ENCODE measurements at places on chromosomes 5 and 9.

- DNase-seq, result no peak
These were observed 30.5 kb upstream of the ERBIN start for GRCh38 chr5:65895891-65896290.

DNA sequence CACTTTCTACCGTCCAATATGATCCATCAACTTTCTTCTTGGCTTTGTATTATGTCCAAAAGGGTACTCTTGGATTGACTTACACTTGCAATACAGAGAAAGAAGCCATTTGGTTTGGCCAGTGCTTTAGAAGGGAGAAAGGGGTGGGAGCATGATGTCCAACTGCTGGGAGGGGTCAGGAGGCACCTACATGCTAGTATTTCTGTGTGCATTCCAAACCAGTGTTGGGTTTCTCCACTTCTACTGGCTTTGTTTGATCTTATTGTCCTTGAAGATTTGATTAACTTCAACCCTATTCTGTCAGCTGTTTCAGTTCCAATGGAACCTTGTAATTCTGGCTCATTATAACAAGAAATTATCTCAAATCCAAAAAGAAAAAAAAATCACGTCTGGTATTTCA lies 27.6 kb downstream of the CYSTM1 start:
- no peak for DNase-seq

GRCh38 chr9:126581893-126582292 lies 31.8 kb upstream of the LMX1B start:
- DNase-seq, result no peak

- DNase-seq, result no peak
These were observed 57.2 kb downstream of the TMOD1 start for GRCh38 chr9:97558701-97559101.

GRCh38 chr9:123097430-123098095 lies 64.1 kb downstream of the GPR21 start:
- DNase-seq, result no peak

GRCh38 chr5:177310757-177311391 lies 824 bp downstream of the MXD3 start:
- DNase-seq, result peak; percentile 89

- DNase-seq, result no peak
These were observed 15.1 kb upstream of the NCS1 start for GRCh38 chr9:130157079-130157478.

DNA sequence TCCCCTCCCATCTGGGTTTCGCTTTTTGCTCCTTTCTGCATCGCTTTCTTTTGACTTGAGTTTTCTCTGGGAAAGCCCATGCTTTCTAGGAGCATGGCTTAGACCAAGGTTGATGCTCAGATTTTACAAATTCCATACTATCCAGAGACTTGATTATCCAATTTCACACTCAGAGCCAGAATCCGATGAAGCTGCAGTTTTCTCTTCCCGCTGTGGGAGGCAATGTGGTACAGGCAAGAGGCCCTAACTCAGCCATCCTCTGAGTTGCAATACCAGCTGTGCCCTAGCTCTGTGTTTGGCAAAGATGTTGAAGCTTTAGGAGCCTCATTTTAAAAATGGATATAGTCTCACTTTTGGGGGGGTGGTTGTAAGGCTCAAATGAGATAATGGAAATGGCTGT lies 85.1 kb downstream of the BRINP1 start:
- DNase-seq, result no peak

DNA sequence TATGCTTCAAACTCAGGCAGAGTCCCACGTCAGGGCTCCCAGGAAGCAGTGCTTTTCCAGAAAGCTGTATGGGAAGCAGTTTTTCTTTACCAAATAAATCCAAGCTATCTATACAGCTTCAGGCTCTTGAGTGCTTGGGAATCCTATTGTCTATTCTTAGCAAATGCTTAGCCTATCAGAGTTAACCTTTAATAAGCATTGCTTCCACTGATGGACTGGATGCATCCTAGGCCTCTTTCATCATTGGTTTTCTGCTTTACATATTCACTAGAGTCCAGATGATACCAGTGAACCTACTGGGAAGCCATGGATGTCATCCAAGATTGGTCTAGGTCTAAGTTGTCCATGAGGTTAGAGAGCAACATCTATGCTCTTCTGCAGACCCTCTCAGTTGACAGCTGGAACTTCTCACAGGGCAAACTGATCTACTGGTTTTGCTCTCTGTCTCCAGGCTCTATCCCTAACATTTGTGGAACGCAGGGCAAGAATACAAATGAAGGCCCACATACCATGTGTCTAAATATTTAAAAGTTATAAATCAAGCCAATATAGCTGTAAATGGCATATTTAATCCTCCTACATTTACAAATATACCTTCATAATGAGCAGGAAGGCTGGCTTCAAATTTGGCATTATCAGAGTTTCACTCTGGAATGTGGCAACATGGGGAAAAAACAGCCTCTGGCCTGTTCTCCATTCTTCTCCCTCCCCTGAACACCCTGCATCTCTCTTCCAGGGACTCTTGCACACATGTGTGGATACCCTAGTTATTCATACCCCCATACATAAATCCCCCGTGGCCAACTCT lies 49.8 kb upstream of the PLPP1 start:
- no peak for DNase-seq

- DNase-seq, result no peak
These were observed 16.9 kb downstream of the ELOVL7 start for GRCh38 chr5:60827201-60827600.

GRCh38 chr5:45507178-45507577 lies 189.0 kb downstream of the HCN1 start:
- DNase-seq, result no peak

DNA sequence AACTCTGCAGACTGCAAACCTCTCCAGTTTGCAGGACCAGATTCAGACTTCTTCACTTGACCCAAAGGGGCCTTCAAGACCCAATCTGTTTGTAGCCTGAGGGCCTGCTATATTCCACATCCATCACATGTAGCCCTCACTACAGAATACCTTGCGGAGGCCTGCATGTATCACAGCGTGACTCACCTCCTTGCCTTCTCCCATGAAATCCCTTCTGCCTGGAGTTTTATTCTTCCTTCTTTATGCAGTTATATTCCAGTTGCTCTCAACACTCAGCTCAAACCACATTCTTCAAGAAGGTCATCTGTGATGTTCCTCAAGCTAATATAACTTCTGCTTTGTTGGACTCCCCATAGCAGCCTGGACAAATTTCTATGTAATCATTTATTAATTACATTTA lies 198.5 kb upstream of the PTGER4 start:
- no peak for DNase-seq

DNA sequence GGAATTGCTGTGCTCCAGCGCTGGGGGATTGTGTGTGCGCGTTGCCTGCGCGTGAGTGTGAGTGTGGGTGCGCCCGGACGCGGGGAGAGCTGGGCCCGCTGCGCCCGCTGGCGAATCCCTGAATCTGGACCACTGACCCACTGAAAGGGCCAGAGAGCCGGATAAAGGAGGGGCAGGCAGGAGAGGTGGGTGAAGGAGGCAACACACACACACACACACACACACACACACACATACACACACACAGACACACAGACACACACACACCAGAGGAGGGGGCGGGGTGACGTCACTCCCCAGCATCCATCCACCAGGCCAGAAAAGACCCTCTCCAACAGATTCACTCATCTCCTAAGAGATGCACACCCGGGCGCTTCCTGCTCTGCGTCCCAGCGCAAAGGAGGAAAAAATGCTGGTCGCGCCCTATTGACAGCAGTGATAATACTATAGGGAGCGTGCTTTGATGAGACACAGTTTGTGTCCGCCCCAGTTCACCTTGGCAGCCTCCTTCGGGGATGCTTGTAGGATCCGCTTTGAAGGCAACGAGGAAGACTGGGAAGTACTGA lies 1059.1 kb upstream of the DMAC1 start:
- no peak for DNase-seq

DNA sequence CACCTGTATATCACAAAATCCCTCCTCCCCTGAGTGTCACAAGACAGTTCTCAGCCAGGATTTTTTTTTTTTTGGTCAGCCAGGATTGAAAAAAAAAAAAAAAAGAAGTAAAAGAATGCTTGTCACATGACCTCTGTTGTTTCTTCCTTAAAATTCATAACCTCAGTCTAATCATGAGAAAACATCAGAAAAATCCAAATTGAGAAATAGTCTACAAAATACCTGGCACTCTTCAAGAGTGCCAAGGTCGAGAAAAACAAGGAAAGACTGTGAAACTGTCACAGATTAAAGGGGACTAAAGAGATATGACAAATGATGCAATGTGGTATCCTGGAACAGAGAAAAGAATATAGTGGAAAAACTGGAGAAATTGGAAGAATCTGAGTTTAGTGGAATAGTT lies 58.5 kb upstream of the SUB1 start:
- DNase-seq, result no peak

- DNase-seq, result no peak
These were observed 1278.8 kb downstream of the MAT2B start for GRCh38 chr5:164784230-164784629.

DNA sequence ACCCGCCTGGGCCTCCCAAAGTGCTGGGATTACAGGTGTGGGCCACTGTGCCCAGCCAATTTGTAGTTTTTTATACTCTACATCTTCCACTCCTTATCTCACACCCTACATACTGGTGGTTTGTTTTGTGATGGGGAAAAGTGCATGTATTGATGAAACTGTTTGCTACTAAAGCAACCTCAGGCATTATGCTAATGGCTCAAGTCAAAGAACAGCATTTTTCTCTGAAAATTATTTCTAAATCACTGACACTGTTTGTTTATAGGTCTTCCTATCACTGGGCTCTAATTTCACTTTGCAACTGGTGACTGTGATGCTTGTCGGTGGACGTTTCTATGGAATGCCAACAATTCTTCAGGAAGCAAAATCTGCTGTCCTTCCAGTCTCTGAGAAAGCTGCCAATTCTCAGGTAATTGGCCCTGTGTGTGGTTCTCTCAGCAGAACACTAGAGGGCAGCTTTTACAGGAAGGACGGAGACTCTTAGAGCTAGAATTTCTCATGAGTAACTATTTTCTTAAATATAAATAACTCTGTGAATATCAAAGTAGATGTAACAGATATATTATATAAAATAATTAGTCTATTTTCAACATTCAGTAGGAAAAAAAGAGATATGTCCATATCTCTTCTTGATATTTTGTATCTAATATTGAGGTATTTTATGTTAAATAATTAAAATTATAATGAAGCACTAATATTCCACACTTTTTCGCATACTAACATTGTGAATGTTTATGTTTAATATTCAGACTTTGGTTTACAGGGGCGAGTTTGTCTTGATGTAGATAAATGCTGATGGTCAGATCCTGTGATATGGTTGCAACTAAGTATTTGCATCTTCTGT lies 244.1 kb downstream of the ADGRV1 start:
- peak; percentile 25 for DNase-seq

- no peak for DNase-seq
These were observed 182.2 kb downstream of the NNT start for GRCh38 chr5:43785198-43785597.

GRCh38 chr5:165263536-165263935 lies 1758.1 kb downstream of the MAT2B start:
- no peak for DNase-seq

- DNase-seq, result no peak
These were observed 134.3 kb downstream of the CDH18 start for GRCh38 chr5:19853616-19854240.

- no peak for DNase-seq
These were observed 566.2 kb downstream of the BNC2 start for GRCh38 chr9:16304301-16304700.

DNA sequence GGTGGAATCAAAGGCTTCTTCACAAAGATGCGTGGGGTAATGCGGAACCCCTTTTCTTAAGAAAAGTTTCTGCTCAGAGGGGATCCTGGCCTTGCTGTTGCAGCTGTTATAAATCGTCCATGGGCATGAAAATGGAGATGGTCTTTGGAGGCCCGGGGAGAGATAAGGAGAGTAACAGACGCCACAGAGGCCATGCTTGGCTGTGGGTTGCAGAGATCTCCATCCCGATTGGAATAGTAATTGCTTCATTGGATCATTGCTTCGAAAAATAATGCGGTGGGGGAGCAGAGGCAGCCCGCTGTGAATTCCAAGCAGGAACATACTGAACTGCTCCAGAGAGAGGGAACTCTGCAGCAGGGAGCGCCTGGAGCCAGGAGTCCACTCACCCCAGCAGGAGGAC lies 55.5 kb downstream of the C5orf15 start:
- DNase-seq, result no peak

GRCh38 chr5:151298063-151298855 lies 5.3 kb downstream of the SLC36A3 start:
- peak; percentile 68 for DNase-seq

DNA sequence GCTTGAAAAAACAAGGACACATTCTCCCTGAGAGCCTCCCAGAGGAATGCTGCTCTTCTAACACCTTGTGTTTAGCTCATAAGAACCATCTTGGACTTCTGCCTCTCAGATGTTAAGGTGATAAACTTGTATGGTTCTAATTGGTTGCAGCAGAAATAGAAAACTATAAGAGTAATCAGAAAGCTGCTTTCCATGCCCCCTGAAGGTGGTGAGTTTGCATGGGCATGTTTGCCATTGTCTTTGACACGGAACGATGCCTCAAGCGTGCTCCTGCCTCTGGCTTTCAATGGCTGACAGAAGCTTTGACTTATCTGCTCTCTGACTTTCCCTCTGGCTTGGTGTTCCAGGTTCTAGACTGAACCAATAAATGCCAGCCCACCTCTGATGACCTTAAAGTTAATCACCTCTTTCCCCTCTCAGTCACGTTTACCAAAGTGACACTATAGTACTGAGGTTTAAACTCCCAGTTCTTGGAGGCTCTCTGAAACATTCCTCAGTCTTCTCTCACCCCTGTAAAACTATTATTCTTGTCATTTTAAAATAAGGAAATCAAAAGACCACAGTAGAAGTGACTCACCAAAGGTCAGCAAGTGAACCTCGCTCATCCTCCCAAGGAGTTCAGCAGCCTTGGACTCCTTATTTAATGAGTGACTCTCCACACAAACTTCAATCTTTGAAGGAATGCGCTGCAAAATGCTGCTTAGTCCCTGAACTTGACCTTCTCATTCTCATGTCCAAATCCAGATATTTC lies 103.6 kb downstream of the PIK3R1 start:
- no peak for DNase-seq

GRCh38 chr9:97573482-97574073 lies 59.6 kb downstream of the TSTD2 start:
- no peak for DNase-seq

DNA sequence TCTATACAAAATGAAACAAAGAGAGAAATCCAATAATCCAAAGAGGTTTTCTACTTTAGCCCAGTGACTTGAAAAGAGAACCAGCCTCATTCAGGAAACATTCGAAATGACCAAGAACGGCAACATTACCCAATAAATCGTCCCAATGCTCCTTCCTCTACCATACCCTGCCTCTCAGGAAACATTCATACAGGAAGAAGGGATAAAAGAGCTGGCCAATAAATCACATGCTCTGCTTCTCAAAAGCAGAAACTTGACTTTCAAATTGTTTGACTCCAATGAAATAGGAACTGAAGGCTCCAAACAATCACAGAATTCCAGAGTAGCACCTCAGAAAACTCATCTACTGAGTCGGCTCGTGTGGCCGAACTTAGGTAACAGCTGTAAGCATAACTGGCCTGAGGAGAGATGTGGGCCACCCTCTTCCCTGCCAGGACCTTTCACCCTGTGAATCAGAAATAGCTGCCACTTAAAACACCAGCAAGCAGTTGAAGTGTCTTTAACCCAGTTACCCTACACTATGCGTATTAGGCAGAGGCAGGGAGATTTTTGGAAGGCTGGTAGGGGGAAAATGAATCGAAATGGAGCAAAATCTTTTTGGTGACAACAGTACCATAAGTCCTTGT lies 14.6 kb downstream of the ARL15 start:
- peak; percentile 5 for DNase-seq

Data from OCI-LY7 (cell line).